ENCODE measurements at places on chromosomes 12 and 14.

DNA sequence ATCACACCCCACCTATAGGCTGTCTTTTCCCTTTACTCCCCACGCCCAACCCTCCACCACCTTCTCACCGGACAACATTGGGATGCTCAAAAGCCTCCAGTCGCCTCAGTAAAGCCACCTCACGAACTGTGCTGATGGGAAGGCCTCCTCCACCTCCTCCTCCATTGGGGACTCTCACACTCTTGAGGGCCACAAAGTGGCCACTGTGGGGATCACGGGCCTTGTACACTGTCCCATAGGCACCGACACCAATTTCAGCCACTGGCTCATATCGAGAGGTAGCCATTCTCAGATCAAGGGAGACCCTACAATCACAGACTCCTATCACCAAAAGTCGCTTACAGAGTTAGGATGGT, 700 bp downstream of the CDK4 start:
- DNase-seq: no peak

DNA sequence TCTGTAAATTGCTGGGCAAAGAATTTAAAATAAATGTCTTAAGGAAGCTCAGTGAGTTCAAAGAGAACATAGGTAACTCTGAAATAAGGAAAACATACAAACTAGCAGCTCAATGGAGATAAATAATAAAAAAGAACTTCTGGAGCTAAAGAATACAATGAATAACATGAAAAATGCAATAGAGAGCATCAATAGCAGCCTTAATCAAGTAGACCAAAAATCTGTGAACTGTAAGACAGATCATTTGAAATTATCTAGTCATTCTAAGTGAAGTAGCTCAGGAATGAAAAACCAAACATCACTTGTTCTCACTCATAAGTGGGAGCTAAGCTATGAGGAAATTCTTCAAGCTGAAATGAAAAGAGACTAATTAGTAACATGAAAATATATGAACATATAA, 5.8 kb upstream of the ABCC9 start:
- no peak for DNase-seq

DNA sequence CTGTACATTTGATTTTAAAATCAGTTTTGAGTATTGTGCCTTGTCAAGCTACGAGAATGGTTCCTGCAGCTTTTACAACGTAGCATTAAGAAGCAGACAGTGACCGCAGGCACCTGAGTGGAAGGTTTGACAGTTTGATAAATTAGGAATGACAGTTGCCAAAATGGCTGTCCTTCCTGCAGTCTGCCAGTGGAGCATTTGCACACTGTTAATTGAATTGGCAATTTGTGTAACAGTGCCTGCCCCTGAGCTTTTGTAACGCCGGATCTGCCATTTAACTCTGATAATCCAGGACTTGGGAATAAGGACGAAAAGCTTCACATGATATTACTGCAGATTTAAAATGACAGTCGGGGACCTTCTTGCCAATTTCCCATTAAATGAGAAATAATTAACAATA, 385.3 kb downstream of the NPAS3 start:
- no peak for DNase-seq

- DNase-seq: no peak
Observed at GRCh38 chr12:7009512-7009911, 8.8 kb downstream of the LPCAT3 start.

DNA sequence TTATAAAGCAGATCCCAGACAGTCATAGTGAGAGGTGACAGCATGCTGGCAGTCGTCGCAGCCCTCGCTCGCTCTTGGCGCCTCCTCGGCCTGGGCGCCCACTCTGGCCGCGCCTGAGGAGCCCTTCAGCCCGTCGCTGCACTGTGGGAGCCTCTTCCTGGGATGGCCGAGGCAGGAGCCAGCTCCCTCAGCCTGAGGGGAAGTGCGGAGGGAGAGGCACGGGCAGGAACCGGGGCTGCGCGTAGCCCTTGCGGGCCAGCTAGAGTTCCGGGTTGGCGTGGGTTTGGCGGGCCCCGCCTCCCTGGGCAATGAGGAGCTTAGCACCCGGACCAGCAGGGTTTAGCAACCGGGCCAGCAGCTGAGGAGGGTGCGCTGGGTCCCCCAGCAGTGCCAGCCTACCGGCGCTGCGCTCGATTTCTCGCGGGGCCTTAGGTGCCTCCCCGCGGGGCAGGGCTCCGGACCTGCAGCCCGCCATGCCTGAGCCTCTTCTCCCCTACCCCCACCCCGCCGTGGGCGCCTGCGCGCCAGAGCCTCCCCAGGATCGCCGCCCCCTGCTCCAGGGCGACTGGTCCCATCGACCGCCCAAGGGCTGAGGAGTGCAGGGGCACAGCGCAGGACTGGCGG, 451.2 kb upstream of the DCN start:
- no peak for DNase-seq

- DNase-seq: no peak
Observed at GRCh38 chr14:72920008-72920407, 6.3 kb upstream of the DCAF4 start.

DNA sequence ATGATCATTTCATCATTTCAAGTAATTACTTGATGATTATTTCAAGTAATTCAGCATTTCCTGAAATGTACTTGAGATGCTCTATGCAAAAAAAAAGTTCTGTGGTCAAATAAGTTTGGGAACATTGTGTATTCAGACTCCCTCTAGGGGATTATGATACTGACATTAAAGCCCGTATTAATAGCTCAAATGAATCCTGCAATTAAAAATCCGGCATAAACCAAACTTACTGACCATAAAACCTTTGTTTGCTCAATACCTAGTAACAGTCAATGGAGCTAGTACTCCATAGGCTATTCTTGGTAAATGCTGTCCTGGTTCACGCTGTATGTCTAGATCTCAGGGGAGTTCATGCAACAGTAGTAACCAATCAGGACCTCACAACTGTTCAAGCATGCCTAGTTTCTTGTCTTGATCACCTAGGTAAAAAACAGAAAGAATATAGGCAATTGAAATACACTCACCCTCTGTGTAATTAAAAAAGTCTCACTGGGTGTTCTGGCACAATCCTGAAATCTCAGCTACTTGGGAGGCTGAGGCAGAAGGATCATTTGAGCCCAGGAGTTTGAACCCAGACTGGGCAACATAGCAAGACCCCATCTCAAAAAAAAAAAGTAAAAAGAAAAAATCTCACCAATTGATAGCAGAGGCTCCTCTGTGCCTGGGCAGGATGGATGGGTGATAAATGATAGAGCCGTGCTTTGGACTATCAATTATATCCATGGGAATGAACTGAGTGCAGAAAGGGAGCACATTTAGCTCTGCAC, 14.1 kb downstream of the ALDH1L2 start:
- no peak for DNase-seq

GRCh38 chr12:38141239-38141638, 175.3 kb upstream of the ALG10B start:
- DNase-seq: no peak

DNA sequence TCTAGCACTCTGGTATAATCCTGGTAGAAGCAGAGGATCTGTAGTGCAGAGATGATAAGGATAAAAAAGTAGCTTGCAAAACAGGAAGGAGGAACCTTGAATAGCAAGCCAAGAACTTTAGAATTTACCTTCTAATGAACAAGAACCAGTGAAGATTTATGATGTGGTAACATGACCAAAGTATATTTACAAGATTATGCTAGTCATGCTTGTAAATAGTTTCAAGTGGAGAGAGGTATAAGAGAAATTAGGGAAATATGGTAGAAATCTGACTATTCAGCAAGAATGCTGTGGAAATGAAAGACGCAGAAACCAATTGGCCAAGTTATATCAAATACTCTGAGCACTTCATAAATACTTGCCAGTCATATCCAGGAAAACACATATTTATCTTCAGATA, 47.8 kb downstream of the ERGIC2 start:
- DNase-seq: no peak

GRCh38 chr12:97797473-97797872, 334.9 kb downstream of the RMST start:
- DNase-seq: no peak

GRCh38 chr12:98788396-98788795, 143.3 kb downstream of the APAF1 start:
- no peak for DNase-seq

Data from hindlimb muscle (tissue), 1 donor.